ENCODE measurements at places on chromosomes 13 and 19. TPM values are rescaled to one million over a fixed set of nuclear protein-coding genes. Genes with fewer than 3 reads are reported as not detected.

Gene ZIK1
- total RNA-seq = not detected

Gene CD70
- 24.8 TPM for total RNA-seq

Gene TRAPPC5
- total RNA-seq = 102 TPM

Gene ECSIT
- total RNA-seq = 34.7 TPM

Gene CYP4F2
- total RNA-seq = not detected

Gene HSPH1
- total RNA-seq = 97.3 TPM

Gene TYROBP
- total RNA-seq = not detected

Gene DCT
- total RNA-seq = not detected

Gene ATP4A
- not detected for total RNA-seq

Gene TMEM255B
- total RNA-seq = 0.85 TPM

Gene S1PR5
- 2.2 TPM for total RNA-seq

Gene TEX29
- total RNA-seq = not detected

Gene SMAD9
- 0.09 TPM for total RNA-seq

Gene MYPOP
- total RNA-seq = 8.5 TPM

Gene ZNF724
- total RNA-seq = 0.76 TPM

Gene ITGBL1
- 1.5 TPM for total RNA-seq
